ENCODE measurements at places on chromosomes 12 and 14.

DNA sequence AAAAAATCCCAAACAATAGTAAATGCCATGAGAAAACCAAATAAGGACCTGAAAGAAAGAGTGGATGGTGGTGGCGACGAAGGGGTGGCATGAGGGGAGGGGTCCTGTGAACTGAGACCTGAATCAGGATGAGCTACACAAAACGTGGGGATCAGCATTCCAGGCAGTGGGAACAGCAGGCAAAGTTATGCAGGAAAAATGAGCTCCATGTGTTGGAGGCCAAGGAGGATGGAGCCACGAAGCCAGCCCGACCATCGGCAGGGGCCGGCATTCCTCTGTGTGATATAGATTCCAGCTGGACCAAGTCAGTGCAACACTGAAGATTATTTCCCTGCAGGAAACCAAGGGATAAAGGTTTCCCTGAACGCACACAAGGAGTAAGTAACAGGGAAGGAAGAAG lies 7.1 kb downstream of the ADGRD1 start:
- no peak for DNase-seq

GRCh38 chr12:19222558-19222957 lies 93.0 kb downstream of the PLEKHA5 start:
- DNase-seq: no peak

- no peak for DNase-seq
Measured at GRCh38 chr14:33805593-33805992, 145.3 kb downstream of the EGLN3 start.

GRCh38 chr12:84408936-84409335 lies 503.7 kb downstream of the SLC6A15 start:
- no peak for DNase-seq

GRCh38 chr12:14782756-14783155 lies 20.5 kb downstream of the WBP11 start:
- no peak for DNase-seq

- DNase-seq: no peak
Measured at GRCh38 chr12:56243731-56244181, 13.9 kb downstream of the SLC39A5 start.

GRCh38 chr14:50116966-50117365 lies 594 bp upstream of the VCPKMT start:
- no peak for DNase-seq

- no peak for DNase-seq
Measured at GRCh38 chr12:14194572-14194971, 170.9 kb upstream of the ATF7IP start.

- no peak for DNase-seq
Measured at GRCh38 chr14:58872061-58872460, 234.3 kb downstream of the DACT1 start.

DNA sequence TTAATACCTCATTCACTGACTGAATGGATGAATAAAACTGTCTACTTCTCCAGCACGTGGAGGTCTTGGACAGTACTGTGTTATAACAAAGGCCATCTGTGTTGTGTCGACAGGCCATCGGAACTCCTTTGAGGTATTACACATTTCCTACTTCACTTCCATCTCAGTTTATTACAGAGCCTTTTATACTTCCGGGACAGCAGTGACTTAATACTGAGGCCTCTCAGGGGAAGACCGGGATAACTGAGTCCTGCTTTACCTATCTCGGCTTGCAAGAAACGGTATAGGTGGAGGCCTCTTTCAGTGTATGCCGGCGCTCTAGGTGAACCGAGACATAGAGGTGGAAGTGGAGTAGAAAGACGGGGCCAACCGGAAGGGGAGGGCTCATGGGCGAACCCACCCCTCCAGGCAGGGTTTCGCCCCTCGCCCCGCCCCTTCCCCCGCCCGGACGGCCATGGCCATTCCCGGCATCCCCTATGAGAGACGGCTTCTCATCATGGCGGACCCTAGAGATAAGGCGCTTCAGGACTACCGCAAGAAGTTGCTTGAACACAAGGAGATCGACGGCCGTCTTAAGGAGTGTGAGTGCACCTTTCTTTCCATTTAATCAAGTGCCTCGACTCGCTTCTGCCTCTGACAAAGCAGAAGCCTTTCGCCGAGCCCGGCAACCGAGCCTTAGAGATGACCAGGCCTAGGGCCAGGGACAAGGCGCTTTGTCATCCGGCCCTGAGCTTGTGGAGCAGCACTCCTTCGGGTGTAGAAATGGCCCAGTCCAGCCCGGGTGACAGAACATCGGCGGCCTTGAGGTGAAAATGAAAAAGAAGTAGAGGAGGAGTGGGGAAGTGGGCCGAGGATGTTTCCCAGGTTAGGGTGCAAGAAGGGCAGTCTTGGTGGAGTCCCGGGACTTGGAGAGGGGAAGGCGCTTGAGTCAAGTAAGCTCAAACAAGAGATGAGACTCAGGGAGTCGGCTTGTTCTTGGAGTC lies at the start of gene PSMC6:
TSS of gene PSMC6 (plus strand) at position 477 of the 983 bp plus-strand sequence. CDS start at position 497, 20 bp downstream.
- peak; percentile 86 for DNase-seq

- no peak for DNase-seq
Measured at GRCh38 chr12:2691345-2692071, 103.3 kb upstream of the FKBP4 start.

DNA sequence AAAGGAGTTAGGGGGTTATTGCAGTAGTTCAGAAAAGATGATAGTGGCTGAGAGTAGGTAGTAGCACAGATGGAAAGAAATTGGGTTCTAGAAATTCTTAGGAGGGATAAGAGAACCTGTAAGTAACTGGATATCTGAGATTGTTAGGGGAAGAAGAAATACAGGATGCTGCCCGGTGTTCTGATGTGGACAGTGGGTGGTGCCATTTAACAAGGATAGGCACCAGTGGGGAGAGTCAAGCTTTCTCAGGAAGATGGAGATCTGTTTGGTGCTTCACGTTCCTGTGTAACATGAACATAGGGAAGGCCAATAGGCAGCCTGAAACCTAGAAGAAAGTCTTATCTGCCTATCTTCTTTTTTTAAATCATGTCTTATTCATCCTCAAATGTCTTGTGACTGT lies 245.9 kb downstream of the NPAS3 start:
- no peak for DNase-seq

DNA sequence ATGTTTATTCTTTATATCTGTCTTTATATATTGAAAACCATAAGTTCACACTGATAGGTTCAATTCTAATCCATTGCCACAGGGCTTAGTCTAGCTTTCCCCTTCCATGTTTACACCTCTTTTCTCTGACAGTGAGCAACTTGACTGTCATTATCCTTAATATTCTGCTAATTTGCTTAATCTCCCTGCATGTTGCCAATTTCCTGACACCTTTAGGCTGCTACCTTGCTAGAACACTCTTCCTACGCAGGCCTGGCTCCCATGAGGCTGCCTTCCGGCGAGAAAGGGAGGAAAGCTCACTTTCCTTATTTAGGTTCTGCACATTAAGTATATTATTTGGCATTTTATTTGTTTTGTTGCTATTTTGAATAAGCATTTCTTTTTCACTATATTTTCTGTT lies 12.8 kb upstream of the FRS2 start:
- DNase-seq: no peak

DNA sequence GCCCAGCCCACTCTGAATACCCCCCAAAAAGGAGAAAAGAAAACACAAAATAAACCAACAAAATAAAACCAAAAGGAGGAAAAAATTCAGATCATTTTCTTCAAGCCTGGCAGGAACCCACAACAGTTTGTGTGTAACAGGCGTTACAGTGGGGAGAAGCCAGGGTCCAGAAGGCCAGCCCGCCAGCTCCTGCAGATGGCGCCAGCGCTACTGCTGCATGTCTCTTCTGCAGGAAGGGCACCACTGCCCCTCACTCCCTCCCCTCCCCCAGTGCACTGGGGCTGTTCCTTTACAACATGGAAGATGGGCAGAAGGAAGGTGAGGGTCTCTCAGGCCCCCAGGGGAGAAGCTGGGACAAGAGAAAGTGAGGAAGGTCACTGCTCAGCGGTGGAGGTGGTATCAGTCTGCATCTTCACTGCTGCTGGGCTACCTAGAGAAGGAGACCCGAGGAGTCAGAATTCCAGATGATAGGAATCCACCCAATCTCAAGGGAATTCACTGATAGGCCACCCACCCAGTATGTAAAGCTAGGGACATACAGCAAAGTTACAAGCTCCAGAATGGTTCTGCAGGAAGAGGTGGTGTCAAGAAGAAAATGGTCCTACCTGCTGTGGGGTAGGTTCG lies 2.3 kb upstream of the NOP2 start:
- no peak for DNase-seq

GRCh38 chr12:19397534-19397933 lies 41.8 kb upstream of the AEBP2 start:
- no peak for DNase-seq

DNA sequence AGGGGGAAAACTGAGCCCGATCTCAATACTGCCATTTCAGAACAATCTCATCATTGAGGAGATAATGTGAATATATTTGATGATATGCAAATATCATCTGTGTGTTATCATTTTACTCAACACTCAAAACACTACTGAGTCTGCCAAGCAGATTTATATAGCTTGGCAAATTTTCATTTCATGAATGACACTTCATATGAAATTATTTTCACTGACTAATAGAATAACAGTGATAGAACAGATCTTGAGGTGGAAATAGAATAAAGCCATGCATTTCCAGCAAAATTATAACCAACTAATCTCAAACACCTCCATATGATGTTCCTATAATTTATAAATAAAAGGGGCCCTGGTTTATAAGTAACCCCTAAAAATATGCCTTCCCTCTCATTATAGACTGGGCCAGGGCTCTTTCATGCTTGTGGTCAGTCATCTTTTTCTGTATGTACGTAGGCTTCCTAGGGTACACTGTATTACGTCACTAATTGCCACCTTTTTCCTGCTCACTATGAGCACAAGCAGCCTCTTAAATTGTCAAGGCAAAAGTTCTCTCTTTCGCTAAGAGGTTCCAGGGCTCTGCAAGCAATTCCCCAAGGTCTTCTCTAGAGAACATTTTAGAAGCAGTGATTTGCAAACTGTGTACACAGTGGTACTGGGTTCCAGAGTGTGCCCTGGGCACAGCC lies 197.1 kb upstream of the FOXN3 start:
- DNase-seq: no peak

- peak; percentile 25 for DNase-seq
Measured at GRCh38 chr12:71392521-71393145, 47.0 kb upstream of the LGR5 start.

DNA sequence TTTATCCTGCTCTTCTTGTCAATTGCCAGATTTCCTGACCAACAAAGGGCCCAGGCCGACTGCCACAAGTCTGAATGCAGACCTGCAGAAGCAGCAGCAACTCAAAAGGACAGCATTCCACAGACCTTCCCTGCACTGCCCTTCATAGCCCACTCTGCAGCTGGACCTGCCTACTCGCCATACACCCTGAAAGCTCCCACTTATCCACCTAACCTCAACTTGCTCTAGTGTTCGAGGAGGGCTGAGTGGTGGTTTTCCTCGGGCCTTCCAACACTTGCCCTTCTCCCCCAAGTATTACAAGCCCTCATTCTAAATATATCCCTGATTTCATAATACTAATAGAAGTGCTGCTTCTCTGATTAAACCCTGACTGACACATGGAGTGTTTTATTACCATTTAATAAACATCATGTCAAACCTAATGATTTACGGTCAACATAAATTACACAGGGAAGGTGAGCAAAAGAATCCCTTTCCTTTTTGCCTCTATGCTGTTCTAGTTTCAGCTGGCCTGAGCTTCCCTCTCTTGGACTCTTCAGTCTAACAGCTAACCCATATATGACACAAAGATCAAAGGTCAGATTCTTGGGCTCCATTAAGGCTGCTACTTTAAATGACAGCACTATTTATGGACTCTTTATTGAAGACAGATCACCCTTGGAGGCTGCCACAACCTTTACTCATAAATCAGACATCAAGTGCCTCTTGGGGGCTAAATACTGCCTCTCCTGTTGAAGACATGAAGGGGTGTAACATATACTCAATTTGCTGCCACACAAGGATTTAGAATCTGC lies 1546.9 kb upstream of the TMEM132C start:
- no peak for DNase-seq

- DNase-seq: no peak
Measured at GRCh38 chr14:80356413-80356812, 145.1 kb upstream of the DIO2 start.

GRCh38 chr12:18837505-18837904 lies 99.6 kb downstream of the CAPZA3 start:
- no peak for DNase-seq

DNA sequence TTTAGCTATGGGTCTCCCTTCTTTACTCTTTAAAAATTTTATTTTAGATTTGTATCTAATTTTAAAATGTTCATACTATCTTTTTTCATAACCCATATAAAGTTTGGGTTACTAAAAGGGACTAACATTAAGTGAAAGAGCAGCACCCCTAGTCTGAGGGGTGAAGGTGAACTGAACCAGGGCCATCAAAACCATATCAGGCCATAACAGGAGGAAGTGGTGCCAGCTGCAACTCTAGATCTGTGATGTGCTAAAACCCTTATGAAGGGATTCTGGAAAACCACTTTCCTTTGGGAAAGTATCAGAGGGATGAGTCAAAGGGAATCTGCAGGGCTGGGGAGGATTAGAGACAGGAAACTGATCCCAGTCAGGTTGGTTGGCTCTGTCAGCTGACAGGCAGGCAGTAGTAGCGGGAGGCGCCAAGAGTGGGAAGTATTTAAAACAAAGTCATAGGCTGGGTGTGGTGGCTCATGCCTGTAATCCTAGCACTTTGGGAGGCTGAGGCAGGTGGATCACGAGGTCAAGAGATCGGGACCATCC lies 162.5 kb downstream of the PPM1H start:
- DNase-seq: no peak

GRCh38 chr14:68949601-68949965 lies 29.5 kb downstream of the ACTN1 start:
- no peak for DNase-seq

DNA sequence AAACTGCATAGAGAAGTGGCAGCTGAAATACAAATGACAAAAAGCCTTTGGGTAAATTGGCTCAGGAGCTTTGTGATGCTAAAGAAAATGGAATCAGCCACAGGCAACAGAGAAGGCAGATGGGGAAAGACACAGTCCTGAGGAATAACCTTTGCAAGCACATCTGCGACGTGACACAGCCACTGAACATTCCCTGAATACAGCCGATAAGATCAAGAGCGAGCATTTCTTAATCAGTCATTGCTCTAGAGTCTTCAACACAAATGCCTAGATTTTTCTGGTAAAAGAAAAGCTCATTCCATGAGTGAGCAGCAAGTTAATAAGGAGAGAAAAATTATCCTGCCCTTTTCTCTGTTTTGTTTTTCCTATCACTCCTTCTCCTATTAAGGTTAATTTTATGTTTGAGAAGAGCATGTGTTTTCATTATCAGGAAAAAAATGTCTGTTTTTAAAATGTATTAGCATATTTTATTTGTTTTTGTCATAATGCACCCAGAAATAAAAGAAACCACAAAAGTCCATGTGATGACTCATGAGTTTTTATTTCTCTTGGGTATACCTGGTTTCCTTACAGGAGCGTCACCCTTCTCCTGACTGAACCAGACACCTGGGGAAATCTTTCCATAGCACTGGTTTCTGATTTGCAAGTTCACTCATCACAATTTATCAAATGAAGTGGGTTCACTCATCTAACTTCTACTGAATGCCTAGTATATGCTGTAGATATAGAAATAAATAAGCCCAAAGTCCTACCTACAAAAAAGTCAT lies 45.4 kb upstream of the PCED1B start:
- no peak for DNase-seq

Data from left renal cortex interstitium (tissue), 4 donors.